Forelimb muscle (tissue), 1 donor: ENCODE measurements at places on chromosomes 11 and 22. TPM values are rescaled to one million over a fixed set of nuclear protein-coding genes. Genes with fewer than 3 reads are reported as not detected.

WNT11 gene
- 16.6 TPM for polyA plus RNA-seq

DNA sequence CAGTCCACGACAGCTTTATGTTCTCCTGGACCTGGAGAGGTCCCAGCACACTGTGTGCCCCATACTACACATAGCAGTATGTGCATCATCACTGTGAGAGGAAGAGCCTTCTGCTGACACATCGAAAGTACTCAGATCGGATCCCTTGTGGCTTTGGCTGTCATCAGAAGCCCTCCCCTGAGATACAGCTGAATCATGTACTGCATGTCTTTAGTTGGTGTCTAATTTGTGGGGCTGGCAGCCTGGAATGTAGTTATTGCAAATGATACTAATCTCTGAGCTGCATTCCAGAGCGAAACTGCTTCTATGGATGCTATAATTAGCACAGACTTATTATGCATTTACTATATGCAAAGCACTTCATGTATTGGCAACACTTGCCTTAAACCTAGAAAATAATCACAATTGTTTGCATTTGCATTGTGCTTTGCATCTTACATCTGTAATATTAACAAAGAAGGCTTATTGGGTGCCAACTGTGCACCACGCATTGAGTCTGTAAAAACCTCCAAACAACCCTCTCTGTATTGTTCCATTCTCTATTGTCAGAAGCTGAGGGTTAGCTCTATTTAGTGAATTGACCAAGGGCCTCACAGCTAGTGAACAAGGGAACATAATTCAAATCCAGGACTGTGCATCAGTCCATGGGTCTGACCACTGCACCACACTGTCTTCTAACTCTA lies 89.2 kb upstream of the CRTAM start:
- no peak for DNase-seq

DMC1 gene
- 5.0 TPM for polyA plus RNA-seq

OR4A16 gene
- polyA plus RNA-seq: not detected
